CD4-positive, alpha-beta T cell treated with Interleukin-4 for 4 hours (primary cell): ENCODE measurements at places on chromosomes 16 and 17.
A peak's percentile ranks its signal among the peaks of the same experiment; 100 is the strongest.

- DNase-seq, result no peak
These were observed 47.7 kb upstream of the MEAK7 start for GRCh38 chr16:84552135-84552534.

- DNase-seq, result no peak
These were observed 108.1 kb downstream of the SNX11 start for GRCh38 chr17:48215583-48216139.

DNA sequence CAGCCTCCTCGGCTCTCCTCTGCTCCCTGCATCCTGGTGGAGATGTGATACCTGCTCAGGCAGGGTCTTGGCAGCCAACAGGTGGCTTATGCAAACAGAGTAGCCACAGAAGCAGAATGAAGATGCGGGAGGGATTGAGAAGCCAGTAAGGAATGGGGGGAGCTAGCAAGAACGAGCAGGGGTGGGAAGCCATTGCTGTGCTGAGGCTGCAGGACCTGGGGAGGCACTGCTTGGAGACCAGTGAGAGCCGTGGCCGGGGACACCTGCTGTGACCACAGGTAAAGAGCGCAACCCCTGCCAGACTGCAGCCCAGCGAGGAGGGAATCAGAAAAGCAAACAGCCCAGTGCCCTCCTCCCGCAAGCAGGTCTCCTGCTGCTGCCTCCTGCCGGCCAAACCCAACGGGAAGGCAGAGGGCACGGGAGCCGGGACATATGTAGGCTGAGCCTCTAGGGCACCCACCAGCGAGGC, 14.7 kb downstream of the AIPL1 start:
- DNase-seq, result no peak

DNA sequence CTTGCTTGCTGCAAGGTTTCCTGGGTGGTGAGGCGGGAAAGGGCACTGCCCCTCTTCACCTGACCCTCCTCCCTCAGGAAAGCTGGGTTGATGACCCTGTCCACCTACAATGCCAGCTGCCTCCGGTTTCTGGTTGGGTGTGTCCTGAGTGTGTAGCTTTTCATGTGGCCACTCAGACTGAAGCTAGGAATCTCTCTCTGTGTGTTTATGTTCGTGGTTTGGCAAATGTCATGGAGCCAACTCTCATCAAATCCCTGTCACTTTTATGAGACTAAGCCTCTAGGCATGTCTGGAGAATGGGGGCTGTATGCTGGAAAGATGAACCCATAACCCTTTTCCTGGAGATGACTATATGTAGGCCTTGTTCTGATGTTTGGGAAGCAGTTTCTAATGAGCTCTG, 17.1 kb downstream of the PLEKHG4 start:
- no peak for DNase-seq

- DNase-seq, result no peak
These were observed 5.8 kb downstream of the SEPHS2 start for GRCh38 chr16:30439720-30440348.

- no peak for DNase-seq
These were observed 51.8 kb downstream of the C17orf67 start for GRCh38 chr17:56781906-56782305.

- no peak for DNase-seq
These were observed 90.7 kb downstream of the PITPNC1 start for GRCh38 chr17:67467500-67468455.

GRCh38 chr16:80151722-80152111, 389.1 kb upstream of the DYNLRB2 start:
- no peak for DNase-seq

GRCh38 chr16:79158337-79158736, 442.2 kb downstream of the MAF start:
- no peak for DNase-seq

DNA sequence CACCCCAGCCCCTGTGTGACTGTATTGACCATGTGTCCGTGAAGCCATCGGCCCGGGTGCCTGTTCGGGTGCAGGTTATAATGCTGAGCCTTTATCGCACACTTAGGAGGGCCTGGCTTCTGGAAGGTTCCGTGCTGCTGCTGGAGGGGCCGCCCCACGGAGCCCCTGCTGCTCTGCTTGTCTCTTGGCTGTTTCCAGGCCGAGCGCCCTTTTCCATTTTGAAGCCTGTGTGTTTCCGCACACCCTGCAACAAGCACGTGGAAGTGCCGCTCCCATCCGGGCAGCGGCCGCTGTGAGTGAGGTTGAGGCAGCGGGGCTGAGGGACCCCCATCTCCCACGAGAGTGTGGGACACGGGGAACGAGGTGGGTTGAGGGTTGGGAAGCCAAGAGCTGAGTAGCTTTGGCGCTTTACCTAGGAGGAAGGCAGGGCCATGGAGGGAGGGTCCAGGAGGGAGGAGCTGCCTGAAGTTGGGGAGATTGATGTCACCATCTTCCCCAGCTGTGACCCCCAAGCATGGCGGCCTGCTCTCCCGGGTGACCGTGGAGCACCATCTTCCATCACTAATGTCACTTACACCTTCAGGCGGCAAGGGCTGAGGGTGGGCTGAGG, 200.1 kb upstream of the GSE1 start:
- DNase-seq, result no peak

- peak; percentile 24 for DNase-seq
These were observed 847 bp downstream of the CKLF start for GRCh38 chr16:66553223-66553622.

DNA sequence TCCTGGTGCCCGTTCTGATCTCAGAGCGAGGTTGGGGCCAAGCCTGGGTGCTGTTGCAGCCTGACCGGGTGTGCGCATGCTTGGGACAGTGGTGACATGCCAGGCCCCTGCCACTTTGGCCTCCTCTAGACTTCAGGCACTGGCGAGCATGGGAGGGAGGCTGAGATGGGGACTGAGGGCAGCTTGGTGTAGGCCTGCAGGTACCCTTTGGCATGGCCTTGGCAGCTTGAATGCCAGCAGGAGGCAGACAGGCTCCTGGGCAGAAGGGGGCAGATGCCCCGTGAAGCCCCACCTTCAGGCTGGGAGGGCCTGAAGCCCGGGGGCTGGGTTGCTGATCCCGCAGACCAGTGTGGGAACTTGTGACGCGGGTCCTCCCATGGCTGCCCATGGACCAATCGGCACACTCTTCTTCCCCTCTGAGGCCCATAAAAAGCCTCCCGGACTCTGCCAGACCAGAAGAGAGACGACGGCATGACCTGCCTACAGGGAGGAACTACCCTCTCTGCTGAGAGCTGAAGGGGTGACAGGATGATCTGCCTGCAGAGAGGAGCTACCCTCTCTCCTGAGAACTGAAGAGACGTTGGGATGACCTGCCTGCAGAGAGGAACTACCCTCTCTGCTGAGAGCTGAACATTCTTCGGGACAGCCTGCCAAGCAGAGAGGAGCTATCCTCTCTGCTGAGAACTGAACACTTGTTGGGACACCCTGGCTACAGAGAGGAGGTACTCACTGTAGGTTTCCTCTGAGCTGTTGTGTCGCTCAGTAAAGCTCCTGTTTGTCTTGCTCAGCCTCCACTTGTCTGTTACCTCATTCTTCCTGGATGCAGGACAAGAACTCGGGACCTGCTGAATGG, 17.5 kb downstream of the RHOT1 start:
- no peak for DNase-seq

- no peak for DNase-seq
These were observed 77.8 kb downstream of the MYH10 start for GRCh38 chr17:8552577-8553320.

- DNase-seq, result peak; percentile 64
These were observed 742 bp upstream of the SLC16A13 start for GRCh38 chr17:7034955-7035590.

DNA sequence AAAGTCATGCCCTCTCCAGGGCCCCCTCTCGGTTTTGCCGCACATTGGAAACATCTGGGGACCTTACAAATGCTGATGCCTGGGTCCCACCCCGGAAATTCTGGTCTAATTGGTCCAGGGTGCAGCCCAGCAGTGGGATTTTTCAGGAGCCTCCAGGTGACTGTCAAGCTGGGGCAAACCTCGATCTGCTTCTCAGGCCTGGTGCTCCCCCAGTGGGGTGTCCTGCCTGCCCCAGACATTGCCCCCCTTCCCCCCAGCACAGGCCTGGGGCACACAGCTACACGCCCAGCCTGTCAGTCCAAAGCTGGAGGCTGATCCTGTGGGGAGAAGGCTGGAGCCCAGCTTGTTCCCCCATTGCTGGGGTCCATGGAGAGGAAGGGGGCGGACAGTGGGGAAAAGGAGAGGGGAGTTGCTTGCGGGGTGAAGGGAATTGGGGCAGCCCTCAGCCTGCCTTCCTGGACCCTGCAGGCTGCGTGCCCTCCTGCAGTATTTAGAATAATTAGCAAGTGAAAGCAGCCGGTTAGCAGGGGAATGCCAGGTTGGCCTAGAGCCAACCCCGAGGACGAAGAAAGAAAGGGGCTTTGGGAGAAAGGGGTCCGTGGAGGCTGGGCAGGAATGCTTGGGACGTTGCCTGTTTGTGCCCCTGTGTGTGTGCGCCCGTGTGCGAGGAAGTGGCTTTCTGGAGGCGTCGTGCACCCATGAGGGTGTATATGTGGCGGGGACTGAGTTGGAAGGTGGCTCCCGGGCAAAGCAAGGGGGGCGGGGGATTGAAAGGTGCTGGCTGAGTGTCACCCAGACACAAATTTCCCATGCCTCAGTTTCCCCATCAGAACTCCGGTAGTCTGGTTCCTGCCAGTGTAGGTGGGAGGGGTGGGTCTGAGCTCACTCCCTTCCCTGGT, 5.9 kb downstream of the FOXJ1 start:
- DNase-seq, result no peak

GRCh38 chr17:47806913-47807255, 14.7 kb downstream of the OSBPL7 start:
- DNase-seq, result no peak

GRCh38 chr17:28946239-28946638, 5.1 kb downstream of the PHF12 start:
- peak; percentile 24 for DNase-seq

DNA sequence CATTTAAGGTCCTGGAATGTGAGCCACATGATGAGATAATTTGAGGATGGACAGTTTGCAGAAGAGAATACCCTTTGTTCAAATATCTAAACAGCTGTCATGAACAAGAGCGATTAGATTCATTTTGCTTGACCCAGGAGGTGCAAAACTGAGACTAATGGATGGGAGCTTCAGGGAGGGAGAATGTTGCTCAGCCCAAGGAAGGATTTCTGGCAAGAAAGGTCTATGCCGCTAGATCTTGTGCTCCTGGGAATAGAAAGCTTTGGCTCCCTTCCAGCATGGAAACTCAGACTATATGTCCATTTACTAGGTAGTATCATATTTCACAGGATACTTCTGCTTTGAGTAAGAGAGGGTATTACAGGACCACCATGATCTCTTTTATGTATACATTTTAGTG, 14.8 kb upstream of the CDH11 start:
- DNase-seq, result no peak

GRCh38 chr16:10297341-10298006, 88.4 kb upstream of the ATF7IP2 start:
- no peak for DNase-seq

DNA sequence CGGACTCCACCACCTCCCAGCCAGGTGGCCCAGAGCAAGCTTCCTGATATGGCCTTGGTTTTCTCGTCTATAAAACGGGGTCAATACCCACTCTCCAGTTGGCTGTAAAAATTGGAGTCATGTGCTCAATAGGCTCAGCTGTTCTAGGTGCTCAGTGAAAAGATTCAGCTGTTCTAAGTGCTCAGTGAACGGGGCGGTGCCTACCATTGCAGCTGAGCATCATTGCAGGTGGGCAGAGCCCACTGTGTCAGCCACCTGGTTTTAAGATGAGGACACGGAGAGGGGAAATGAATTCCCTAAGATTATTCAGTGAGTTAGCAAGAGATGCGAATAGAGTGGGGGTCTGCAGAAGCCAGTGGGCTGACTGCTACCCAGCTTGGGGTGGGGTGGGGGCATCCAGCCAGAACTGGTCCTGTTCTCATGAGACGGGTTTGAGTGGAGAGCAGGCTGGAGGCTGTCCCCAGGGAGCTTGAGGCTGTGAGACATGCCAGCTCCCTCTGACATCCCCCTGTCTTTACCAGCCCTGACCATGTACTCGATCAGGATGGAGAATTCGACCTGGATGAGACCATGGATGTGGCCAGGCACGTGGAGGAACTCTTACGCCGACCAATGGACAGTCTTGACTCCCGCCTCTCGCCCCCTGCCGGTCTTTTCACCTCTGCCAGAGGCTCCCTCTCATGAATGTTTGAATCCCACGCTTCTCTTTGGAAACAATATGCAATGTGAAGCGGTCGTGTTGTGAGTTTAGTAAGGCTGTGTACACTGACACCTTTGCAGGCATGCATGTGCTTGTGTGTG, 21.9 kb downstream of the STAT5A start:
- no peak for DNase-seq

DNA sequence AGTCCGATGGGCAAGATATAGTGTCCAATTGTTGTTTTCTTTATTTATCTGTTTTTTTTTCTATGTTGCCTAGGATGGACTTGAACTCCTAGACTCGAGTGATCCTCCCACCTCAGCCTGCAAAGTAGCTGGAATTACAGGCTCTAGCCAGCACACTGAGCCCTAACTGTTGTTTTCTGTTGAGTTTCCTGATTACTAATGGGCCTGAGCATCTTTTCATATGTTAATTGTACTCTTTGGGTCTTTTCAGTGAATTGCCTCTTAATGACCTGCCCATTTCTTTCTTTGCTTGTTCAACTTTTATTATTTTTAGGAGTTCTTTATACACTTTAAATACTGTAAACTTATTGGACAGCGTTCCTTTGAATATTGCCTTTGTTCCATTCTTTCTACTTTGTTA, 213.0 kb downstream of the HS3ST3B1 start:
- no peak for DNase-seq

DNA sequence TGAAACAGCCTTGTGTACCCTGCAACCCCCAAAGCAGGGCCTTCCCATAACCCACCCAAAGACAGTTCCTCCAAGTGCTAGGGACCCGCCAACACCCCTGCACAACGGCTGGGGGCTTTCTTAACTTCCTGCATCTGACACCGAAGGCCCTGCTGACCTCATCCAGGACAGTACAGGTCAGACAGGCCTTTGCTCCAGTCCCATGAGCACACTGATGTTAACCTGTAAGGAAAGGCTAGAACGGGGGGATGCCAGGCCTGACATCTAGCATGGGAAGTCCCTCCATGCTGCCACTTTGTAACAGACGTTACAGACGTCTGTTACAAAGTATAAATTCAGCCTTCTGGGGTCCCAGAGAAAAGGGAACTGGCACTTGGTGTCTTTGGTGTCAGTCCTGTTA, 369.1 kb downstream of the CPPED1 start:
- DNase-seq, result no peak

GRCh38 chr17:67837965-67838364, 12.7 kb downstream of the BPTF start:
- DNase-seq, result no peak

- no peak for DNase-seq
These were observed 43.8 kb downstream of the NDEL1 start for GRCh38 chr17:8479431-8479947.

GRCh38 chr16:19876501-19877059, 8.1 kb downstream of the GPRC5B start:
- no peak for DNase-seq

GRCh38 chr16:15946257-15947044, 3.0 kb upstream of the ABCC1 start:
- DNase-seq, result no peak

GRCh38 chr16:50027829-50028228, 2.8 kb downstream of the CNEP1R1 start:
- DNase-seq, result no peak
